SK-N-DZ (cell line): ENCODE measurements at places on chromosomes 2 and 18.

- DNase-seq, result no peak
Measured at GRCh38 chr2:31269087-31269486, 35.1 kb downstream of the EHD3 start.

DNA sequence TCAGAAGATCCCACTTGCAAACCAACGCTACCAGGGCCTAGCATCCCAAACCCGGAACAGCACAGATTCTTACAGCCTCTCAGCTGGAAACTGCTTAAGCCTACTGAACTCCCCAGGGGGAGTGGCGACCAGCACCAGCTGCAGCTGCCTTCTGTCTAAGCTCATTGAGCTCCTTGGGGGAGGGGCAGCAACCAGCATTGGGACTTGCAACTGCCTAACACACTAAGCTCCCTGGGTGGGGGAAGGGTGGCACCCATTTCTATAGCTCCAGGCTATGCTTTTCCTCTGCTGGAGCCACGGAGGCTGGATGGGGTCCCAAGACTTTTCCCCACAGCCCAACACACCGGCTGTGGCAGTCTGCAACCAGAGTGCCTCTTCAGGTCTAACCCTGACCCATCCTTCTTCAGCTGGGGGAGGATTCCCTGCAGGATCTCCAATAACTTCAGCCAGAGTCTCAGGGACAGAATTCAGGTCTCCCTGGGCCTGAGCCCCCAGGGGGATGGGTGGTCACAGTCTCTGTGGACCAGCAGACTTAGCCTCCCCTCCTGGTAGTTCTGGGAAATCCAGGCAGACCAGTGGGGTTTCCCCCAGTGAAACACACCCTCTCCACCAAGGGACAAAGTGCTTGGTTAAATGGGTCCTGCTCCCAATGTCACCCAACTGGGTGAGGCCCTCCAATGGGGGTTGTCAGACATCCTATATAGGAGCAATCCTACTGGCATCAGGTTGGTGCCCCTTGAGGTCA, 45.9 kb upstream of the ITGA4 start:
- peak; percentile 96 for DNase-seq

- DNase-seq, result no peak
Measured at GRCh38 chr2:201021914-201022313, 49.6 kb downstream of the HYCC2 start.

DNA sequence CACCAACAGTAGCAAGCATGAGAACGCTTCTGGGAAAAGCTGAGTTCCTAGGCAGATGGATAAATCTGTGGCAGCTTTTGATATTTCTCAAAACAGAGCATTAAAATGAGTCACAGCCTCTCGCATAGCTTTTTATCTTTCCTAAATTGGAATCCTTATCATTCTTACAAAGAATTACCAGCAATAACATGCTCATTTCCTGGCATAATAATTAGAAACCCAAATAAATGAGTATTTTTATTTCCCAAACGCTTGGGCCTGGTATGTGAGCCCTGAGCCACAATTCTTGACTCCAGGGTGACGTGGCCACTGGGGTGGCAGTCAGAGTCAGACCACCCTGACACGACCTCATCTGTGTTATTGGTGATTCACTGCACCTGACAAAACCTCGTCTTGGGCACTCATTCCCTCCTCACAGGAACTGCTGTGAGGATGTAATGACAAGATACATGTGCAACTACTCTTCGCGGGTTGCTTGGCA, 210.7 kb downstream of the ARL4C start:
- no peak for DNase-seq

GRCh38 chr2:64941801-64942200, 47.4 kb upstream of the SLC1A4 start:
- no peak for DNase-seq

DNA sequence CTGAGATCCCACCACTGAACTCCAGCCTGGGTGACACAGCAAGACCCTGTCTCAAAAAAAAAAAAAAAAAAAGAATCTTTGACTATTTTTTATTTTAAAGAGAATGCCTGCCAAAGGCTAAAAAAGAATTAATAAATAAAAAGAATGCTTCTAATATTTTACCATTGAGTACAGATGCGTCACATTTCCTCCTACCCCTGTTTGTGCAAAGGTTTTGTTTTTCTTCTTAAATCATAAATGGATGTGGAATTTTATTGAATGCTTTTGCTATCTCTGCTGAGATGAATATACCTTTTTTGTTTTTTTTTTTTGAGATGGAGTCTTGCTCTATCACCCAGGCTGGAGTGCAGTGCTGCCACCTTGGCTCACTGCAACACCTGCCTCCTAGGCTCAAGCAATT, 22.8 kb downstream of the CYBRD1 start:
- no peak for DNase-seq

GRCh38 chr2:230268606-230269243, 43.2 kb downstream of the SP140 start:
- no peak for DNase-seq

DNA sequence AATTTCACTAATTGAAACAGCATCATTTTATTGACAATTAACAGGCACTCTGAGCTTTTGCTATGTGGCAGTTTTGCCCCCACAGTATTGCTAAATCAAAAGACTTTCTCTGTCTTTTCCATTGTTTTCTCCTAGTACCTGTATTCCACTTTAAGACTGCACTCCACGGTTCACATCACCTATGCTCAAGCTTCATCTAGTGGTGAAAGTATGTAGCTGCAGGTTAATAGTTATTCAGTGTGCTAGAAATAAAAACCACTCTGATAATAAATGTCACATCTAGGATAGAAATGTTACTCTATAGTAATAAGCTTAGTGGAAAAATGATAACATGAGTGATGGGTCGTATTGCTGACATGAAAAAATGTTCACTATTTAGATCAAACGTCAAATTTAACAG, 24.6 kb downstream of the ARL6IP6 start:
- no peak for DNase-seq

- DNase-seq, result no peak
Measured at GRCh38 chr2:198523710-198524109, 719.3 kb downstream of the PLCL1 start.

GRCh38 chr2:165837122-165837521, 43.1 kb upstream of the GALNT3 start:
- DNase-seq, result no peak

DNA sequence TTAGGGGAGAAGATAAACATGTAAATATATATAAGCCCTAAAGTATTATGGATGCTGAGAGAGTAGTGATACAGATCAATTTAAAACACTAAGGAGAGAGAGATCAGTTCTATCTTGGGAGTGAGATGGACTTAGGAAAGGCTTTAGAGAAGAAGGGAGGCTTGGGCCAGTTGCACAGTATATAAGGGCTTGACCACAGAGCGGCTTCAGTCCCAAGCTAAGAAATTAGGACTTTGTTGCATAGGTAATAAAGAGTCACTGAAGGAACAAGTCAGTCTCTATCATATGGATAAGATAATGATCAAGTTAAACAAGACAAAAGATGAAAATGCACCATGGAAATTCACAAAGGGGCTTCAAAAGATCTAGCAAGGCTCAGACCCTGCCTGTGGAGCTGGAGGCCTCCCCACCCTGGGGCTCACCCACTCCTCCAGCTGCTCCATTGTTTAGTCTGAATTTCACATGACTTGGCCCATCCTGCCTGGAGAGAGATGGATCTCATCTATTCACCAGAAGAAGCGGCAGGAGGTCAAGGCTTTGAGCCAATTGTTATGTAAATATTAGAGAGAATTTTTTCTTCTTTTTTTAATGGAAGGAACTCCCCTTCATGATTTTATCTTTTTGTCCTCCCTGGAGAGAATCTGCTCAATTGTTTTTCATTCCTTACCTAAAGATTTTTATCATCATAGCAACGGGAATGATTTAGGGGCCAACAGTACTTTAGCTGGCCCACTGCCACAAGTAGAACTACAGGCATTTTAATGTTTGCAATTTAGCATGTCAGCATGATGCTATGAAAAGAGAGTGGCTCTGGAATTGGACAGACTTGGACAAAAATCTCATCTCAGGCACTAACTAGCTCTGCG, 44.0 kb downstream of the GYPC start:
- DNase-seq, result no peak

DNA sequence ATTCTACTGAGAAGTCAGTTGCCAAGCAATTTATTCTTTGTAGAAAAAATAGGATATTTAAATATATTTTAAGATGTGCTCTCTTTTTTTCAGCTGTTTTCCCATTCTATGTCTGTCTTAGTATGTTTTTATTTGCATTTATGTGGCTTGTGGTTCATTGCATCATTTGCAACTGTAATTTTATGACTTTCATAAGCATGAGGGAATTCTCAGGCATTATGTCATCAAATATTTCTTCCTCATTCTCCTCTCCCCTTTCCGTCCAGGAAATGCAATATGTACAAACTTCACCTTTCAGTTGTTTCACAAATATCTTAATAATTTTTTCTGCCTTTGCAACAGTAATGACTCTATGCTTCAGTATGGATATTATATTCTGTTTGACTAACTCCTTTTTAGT, 560.2 kb upstream of the LRATD1 start:
- no peak for DNase-seq
